ENCODE measurements at places on chromosomes 7 and 10.

DNA sequence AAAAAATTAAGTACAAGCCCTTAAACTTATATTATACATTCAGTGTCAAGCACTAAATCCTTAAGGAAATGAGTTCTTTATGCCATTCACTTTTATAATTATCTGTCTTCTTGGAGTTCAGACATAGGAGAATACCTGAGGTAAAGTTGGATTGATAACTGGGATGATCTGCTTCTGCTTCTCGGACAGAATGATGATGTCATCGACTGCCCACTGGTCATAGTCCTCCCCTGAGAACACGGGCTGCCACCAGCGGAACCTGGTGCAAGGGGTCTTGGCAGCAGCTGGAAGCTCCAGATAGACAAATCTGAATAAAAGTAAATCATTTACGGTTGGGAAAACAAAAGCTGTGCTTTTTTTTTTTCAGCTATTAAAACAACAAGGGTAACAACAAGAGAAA is 148.2 kb upstream of the SLC26A5 start:
- no peak for DNase-seq

DNA sequence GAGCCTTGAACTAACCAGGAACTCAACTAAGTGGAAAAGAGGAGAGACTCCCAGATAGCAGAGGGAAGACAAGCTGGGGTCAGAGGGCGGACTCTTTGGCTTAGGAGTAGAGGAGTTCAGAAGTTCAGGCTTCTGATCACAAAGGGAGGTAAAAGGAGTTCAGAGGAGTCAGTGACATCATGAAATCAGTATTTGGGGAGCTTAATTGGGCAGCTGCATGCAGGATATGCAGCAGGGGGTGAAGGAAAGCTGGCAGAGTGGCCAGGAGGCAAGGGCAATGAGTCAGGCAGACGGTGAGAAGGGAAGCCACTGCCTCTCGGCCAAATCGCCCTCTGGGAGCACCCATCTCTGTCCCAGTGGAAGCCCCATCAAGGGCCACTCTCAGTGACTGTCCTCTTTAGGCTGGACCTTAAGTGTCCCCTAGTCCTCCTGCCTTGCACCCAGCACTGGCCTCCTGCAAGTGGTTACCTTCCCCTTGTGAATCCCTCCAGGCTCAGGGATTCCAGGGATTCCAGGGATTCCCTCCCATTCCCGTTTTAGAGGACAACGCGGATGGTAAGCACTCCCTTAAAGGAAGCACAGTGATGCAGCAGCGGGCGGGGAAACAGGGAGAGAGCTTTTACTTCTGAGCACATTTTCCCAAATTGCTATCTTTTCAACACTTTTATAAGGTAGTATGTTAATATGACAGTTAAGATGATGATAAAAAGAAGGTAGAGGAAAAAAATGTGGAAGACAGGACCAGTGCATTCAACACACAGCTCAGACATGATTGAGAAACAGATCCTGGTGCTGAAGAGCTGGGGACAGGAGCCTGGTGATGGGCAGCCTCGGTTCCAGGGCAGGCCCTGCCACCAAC is 72.6 kb downstream of the KCNMA1 start:
- no peak for DNase-seq

GRCh38 chr10:77501846-77502261 is 135.8 kb downstream of the KCNMA1 start:
- DNase-seq = no peak

- DNase-seq = peak; percentile 12
Observed at GRCh38 chr10:46554166-46554781, 2.2 kb downstream of the GPRIN2 start.

DNA sequence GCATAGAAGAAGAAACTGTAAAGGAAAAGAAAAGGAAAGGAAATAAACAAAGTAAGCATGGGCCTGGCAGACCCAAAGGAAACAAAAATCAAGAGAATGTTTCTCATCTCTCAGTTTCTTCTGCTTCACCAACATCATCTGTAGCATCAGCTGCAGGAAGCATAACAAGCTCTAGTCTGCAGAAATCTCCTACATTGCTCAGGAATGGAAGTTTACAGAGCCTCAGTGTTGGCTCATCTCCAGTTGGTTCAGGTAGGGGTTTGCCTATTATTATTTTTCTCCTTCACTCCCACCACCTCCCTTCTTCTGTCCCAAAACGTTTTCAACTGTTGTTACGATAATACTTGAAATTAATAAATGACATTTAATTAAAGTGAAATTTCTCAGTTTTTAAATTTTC is 139.6 kb downstream of the MLLT10 start:
- DNase-seq = no peak

GRCh38 chr7:157495177-157495553 is 158.4 kb downstream of the DNAJB6 start:
- no peak for DNase-seq

GRCh38 chr7:73827567-73828106 is 3.2 kb upstream of the CLDN4 start:
- no peak for DNase-seq

DNA sequence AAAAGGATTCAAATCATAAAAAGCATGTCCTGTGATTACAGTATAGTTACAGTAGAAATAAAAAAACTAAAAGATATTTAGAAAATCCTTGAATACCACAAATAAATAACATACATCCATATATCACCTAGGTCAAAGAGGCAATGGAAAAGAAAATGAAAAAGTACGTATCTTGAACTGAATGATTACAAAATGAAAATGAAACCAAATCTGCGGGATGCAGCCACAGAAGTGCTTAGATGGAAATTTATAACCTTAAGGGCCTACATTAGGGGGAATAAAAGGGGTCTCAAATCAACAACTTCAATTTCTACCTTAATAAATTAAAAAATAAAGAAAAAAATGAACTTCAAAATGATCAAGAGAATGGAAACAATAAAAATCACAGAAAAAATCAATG is 879.0 kb upstream of the CELF2 start:
- DNase-seq = no peak

GRCh38 chr10:77160679-77161078 is 476.9 kb downstream of the KCNMA1 start:
- DNase-seq = no peak

DNA sequence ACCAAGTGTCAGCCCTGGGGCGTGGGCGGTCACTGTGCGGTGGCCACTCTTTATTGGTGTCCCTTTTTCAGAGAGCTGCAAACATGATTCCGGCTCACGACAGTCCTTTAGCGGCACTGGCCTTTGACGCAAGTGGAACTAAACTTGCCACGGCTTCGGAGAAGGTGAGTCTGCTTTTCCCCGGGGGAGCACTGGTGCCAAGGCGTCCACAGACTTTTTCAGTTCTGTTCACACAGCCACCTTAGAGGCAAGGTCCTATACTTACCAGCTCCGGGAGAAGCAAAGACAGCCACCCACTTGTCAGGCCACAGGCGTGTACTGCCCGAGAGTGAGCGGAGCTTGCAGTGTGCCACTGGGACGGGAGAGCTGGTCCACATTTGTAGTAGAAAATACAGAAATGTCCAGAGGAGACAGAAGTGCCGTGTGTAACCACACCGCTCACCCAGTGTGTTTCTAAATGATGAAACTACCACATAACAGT is 27.9 kb downstream of the WIPI2 start:
- no peak for DNase-seq

- no peak for DNase-seq
Observed at GRCh38 chr10:29950391-29950790, 109.0 kb downstream of the JCAD start.
